ENCODE measurements at places on chromosomes 1 and 21.

GRCh38 chr1:28056129-28056925 is 32.1 kb downstream of the EYA3 start:
- DNase-seq, result no peak

GRCh38 chr1:161359291-161359690 is 8.4 kb downstream of the CFAP126 start:
- DNase-seq, result no peak

GRCh38 chr1:248054671-248055070 is 8.0 kb downstream of the OR2L3 start:
- DNase-seq, result no peak

- DNase-seq, result no peak
Observed at GRCh38 chr1:111587509-111588174, 31.9 kb upstream of the RAP1A start.

DNA sequence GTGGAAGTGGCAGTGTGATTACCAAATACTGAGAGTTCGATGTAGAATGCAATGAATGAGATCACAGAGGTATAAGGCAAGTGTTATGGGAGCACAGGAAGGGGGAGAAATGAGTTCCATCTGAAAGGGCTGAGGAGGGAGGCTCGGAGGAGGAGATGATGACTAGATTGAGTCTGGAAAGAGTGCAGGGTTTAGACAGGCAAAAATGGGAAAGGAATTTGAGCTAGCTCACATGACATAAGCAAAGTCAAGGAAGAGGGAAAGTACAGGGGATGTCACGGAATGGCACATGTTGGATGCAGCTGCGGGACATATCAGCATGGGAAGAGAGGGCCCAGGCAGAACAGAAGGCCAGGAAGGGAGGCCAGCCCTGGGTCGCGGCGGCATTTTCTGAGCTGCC is 132.7 kb downstream of the RUNX1 start:
- DNase-seq, result no peak

DNA sequence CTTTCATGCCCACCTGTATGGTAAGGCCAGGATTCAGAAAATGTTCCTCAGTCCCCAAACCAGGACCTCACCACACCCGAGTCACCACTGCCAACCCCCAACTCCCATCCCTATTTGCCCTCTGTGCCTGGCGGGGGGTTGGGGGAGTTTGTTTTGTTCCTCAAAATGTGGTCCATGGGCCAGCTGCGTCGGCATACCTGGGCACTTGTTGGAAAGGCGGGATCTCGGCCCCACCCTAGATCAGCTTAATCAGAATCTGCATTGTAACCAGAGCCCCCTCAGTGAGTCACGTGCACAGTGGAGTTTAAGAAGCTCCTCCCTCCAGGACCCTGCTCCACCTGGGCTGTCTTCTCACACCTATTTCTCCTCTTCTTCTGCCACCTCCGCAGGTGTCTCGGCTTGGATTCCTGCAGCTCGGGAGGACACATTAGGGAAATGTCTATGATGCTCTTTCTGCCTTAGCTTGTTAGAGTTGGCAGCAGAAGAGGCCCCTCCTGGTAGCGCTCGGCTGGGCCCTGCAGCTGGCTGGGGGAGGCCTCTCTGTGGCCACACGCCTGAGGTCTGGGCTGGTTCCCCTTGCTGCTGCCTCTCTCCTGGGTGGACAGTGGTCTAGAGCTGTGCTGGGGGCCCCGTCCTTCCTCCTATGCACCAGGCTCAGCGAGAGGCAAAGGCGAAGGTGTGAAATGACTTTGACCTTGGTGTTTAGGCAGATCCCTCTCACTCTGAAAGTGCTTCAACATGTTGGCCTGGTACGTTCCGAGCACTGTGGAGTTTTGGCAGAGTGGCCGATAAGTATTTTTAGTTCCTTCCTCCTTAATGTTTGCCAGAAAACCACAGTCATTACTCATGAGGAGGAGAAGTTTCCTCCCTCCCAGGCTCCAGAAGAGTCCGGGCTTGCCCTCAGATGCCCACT is 41.8 kb upstream of the CAMTA1 start:
- DNase-seq, result peak; percentile 53

DNA sequence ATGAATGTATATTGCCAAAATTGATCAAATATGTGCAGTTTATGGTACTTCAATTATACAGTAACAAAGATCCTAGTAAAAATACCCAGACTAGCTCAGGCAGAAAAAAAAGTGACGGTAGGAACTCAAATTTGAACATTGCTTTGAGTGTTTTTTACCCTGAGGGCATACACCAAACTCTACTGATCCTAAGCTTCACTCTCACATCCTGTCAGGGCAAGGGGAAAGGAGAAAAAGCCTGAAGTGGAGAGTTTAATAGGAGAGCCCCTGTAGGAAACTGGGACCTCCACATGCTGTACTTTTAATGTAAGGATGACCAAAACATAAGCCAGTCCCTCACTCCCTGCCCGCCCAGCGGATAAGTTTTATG is 59.8 kb upstream of the GNG12 start:
- no peak for DNase-seq

DNA sequence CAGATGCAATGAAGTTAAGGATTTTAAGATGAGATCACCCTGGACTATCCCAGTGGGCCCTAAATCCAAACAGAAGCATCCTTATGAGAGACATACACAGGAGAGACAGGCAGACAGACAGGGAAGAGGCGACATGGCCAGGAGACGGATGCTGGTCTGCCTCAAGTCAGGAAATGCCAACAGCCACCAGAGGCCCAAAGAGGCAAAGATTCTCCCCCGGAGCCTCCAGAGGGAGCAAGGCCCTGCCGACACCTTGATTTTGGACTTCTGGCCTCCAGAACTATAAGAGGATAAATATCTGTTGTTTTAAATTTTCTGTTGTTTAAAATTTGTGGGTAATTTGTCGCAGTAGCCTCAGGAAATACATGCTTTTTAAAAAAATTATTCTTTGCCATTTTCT is 116.4 kb downstream of the GLIS1 start:
- no peak for DNase-seq
